Memory B cell (primary cell): ENCODE measurements at places on chromosomes 1 and 21.

DNA sequence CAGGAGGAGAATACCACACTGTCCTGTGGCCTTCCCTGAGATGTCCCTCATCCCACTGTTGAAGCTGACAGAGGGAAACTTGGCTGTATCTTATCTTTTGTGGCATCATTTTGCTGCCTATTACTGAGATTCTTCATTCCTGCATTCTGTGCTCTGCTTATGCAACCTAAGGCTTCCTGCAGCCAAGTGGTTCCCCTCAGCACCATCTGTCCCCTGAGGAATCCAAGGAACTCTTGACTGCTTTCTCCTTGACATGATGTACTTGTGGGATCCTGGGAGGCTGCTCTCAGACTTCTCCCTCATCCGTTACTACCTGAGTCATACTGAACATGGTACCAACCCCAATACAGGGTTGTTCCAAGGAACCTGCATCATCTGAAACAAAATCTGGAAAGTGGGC, 21.1 kb upstream of the RIMKLA start:
- DNase-seq: no peak

DNA sequence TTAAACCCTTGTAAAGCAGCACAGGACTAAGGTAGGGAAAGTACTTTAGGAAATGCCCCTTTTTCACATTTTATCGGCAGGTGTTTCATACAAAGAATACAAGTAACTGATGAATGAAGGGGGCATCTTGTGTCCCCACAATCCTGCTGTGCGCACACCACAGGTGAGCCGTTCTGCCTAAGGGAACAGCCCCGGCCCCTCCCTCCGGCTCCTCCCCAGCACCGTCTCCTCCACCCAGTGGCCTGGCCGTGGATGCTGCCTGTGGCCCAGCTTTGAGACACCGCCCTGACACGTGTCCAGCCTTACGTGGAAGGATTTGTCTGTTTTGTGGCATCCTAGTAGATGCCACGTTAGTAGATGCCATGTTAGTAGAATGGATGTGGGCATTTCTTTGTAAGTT, 12.8 kb downstream of the FAAP20 start:
- DNase-seq: no peak

- no peak for DNase-seq
Measured at GRCh38 chr1:101044259-101044658, 18.7 kb upstream of the DPH5 start.

GRCh38 chr1:119631086-119631432, 17.0 kb downstream of the ZNF697 start:
- DNase-seq: no peak

DNA sequence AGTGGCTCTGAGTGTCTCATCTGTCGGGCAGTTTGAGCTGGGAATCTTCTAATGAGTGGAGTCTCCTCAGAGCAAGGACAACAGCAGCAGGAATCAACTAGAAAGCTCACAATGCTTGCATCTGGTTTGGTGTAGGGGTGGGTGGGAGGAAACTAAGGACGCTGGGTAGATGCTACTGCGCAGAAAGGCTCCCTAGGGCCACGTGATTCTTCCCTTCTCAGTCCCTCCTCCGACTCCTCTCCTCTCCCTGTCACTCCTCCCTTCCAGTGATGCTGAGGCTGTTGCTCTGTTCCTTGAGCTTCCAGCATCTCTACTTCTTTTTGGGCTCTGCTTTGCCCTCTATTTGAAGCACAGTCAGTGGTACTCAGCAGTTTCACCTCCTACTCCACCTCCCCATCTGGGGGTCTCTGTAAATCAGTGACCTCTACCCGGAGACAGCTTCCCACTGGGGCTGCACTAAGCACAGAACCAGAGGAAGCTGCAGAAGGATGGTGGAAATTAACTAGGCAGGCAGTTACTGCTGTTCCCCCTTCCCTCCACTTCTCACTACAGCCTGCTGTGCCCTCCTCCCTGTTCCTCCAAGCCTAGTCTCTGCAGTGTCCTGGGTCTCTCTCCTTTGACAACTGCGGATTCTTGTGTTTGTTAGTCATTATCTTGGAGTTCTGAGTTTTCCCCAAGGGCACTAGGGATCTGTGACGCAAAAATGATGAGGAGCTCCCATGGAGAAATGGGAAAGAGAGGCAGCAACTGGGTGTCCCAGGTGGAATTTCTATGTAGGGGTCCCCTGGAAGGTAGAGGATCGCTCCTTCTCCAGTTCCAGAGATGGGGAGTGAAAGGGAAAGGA, 5.8 kb downstream of the LINGO4 start:
- no peak for DNase-seq

DNA sequence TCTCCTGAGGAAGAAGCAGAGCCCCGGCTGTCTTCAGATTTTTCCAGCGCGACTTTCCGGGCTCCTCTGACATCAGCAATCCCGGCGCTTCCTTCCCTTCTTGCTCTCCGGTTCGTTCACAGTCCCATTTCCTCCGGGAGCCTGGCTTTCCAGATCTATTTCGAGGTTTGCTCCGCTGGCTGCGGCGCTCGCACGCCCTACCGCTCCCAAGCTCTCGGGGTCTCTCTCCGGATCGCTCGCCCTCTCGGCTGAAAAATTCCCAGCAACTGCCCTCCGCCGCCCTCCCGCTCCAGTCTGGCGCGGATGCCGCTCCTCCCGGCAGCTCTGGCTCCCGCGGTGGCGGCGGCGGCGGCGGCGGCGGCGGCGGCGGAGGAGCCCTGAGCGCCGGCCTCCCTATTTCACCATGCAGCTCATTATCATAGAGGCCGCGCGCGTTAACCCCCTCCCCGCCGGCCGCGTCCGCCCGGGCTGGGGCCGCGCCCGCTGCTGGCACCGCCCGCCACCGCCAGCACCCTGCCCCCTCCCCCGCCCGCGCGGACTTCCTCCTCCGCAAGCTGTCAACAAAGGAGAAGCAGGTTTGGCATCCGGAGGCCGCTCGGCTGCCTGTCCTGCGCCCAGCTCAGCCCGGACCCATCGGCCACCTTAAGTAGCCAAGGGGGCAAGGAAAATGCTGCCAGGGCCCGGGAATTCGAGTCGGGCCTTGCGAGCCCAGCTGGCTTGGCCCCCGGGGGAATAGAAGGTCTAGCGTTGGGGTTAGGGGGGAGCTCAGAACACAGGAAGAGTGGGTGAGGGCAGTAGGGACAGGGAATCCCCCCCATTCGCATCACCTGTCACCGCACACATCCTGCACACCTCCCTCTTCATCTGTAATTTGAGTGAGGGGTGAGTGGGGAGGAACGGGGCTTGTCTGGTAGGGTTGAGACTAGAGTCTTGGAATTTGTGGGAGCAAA, at the start of gene PLXNA2:
Gene PLXNA2, minus strand, starts transcription at position 418 of the 950 bp plus-strand sequence. CDS start 26,462 bp downstream, outside the sequence.
- DNase-seq: peak; percentile 45

GRCh38 chr1:102896771-102897170, 211.6 kb downstream of the COL11A1 start:
- no peak for DNase-seq

- no peak for DNase-seq
Measured at GRCh38 chr1:145786271-145786670, 37.6 kb downstream of the RNF115 start.

GRCh38 chr1:223716302-223716862, 4.0 kb downstream of the CAPN2 start:
- peak; percentile 25 for DNase-seq

GRCh38 chr21:45850181-45850580, 131.4 kb upstream of the COL6A1 start:
- DNase-seq: no peak

- DNase-seq: peak; percentile 49
Measured at GRCh38 chr1:224182057-224182865, 779 bp upstream of the DEGS1 start.

- DNase-seq: no peak
Measured at GRCh38 chr1:58584082-58584895, 7.2 kb upstream of the TACSTD2 start.

DNA sequence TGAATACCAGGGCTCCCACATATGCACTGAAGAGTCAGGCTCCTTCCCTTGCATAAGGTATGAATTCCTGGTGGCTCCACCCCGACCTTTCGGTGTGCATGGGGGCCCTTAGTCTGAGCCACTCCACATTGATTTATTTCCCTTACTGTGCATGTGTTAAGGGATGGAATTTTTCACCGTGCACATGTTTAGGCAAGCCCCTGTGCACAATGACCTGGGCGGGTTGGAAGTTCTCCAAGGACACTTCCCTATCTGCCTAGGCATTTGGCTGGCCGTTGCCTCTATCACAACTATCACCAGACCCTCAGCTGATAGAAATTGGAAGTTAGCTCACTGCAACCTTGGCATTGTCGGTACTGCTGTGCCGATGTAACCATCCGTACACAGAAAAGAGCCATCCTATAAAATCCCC, 9.7 kb downstream of the S100A6 start:
- DNase-seq: no peak

- no peak for DNase-seq
Measured at GRCh38 chr1:177010211-177010825, 154.2 kb downstream of the ASTN1 start.

GRCh38 chr1:22182715-22183114, 39.8 kb upstream of the WNT4 start:
- DNase-seq: no peak

DNA sequence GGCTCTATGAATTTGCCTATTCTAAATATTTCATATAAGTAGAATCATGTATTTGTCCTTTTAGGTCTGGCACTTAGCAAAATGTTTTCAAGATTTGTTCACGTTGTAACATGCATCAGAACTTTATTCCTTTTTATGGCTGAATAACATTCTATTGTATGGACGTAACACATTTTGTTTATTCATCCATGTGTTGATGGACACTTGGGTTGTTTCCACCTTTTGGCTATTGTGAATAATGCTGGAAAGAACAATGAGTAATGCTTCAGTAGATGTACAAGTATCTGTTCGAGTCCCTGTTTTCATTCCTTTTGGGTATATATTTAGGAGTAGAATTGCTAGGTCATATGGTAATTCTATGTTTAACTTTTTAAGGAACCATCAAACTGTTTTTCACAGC, 24.7 kb downstream of the SLC35A3 start:
- no peak for DNase-seq
